ENCODE measurements at places on chromosomes 12 and 14.

- peak; percentile 26 for DNase-seq
Measured at GRCh38 chr14:52351233-52352060, 37.3 kb downstream of the PTGER2 start.

DNA sequence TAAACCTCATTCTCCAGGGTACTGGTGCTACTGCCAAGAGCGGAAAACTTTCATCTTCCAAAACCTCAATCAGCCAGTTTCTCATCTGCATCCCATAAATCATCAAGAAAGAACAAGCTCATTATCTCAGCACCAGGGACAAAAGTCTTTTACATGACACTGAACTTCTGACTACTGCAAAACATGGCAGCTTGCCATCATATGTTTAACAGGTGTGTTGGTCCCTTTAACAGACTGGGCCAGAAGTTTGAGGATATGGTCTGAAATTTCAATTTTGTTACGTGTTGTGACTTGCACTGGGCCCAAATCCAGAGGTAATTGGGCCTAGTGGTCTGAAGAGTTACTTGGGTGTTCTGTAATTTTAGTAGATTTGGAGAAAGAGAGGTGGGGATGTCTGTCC is 305.4 kb upstream of the SEL1L start:
- DNase-seq = no peak

DNA sequence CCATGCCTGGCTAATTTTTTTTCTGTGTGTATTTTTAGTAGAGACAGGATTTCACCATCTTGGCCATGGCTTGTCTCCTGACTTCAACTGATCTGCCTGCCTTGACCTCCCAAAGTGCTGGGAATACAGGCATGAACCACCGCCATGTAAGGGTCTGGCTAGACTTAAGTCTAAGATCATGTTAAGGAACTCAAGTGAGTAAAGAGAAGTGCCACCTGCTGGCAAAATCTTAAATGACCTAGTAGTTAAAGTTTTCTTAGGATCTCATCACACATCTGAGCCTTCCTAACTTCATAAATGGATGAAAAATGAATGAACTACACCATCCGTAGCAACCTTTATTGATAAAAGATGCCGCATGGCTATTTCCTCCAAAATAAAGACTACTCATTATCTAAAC is 1.7 kb upstream of the C12orf56 start:
- peak; percentile 75 for DNase-seq

GRCh38 chr12:80412343-80412953 is 31.6 kb upstream of the PTPRQ start:
- DNase-seq = peak; percentile 75

GRCh38 chr14:91048265-91048664 is 12.2 kb downstream of the RPS6KA5 start:
- no peak for DNase-seq

GRCh38 chr12:24902511-24903328 is 46.2 kb downstream of the BCAT1 start:
- DNase-seq = peak; percentile 47

DNA sequence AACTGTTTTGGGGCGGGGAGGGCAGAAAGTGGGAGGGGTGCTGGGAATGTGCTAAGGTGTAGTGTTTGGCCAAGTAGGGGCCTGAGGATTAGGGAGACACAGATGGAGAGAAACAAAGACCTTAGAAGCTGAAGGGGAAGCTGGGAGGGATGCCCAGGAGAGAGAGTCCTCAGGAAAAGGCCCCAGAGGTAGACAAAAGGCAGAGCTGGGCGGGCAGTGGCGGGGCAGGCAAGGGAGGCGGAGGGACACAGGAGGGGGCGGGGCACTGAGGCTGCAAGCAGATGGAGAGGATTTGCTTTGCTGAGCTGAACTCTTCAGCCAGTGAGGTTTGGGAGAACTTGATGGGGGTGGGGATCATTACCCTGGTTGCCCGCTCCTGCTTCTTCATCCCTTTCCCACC is 2.8 kb downstream of the PTMS start:
- DNase-seq = no peak

- DNase-seq = no peak
Measured at GRCh38 chr12:93803424-93803807, 126.2 kb downstream of the CRADD start.

GRCh38 chr12:28177461-28177860 is 12.8 kb upstream of the CCDC91 start:
- DNase-seq = no peak

DNA sequence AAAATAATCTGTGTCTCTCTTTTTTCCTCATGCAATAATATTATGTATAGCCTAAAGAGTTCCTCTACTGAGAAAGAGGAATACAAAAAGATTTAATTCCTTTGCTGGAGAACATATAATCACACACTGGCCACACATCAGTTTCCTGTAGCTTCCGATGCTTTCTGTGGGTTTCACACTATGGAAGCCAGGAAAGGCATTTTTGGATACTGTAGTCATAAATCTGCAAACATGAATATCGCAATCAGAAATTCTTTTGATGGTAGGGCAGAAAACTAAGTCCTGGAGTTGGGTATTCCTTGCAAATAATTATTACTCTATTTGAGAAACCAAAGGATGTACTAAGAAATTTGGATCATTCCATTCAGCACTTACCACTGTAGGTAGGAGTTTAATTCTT is 260.0 kb downstream of the ACSS3 start:
- DNase-seq = no peak

DNA sequence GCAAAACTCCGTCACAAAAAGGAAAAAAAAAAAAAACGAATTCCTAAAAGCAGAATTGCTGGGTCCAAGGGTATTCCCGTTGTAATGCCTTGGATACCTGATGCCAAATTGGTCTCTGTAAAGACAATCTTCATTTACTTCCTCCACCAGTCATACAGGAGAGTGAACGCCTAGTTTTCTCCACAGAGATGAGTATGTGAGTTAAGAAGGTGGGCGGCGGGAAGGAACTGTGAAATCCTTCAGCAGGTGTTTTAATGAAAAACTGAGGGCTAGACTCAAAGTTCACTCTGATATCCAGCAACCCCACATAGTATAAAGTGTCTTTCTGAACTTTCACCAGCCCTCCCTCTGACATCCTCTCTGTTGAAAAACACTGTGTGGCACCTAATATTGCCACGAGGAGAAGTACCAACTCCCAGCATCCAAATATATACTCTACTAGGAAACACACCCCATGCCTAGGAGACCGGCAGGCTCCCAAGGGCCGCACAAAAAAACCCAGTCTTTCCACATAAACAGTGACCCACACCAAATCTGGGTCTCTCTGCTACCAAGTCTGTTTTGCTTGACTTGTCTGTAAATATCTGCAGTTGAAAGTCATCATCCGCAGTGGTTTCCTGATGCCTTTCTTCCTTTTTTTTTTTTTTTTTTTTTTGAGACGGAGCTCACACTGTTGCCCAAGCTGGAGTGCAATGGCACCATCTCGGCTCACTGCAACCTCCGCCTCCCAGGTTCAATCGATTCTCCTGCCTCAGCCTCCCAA is 30.3 kb upstream of the FOXN3 start:
- DNase-seq = no peak

- DNase-seq = no peak
Measured at GRCh38 chr12:132481345-132481744, 8.6 kb upstream of the FBRSL1 start.

DNA sequence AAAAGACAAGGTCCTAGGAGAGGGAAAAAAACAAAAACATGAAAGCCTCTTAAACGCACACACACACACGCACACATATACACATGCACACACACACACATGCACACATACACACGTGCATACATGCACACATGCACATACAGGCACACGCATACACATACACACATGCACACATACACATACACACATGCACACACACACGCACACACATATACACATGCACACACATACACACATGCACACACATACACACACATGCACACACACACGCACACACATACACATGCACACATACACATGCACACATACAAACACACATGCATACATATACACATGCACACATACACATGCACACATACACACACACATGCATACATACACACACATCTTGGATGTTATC is 78.1 kb upstream of the PPP2R5C start:
- no peak for DNase-seq

DNA sequence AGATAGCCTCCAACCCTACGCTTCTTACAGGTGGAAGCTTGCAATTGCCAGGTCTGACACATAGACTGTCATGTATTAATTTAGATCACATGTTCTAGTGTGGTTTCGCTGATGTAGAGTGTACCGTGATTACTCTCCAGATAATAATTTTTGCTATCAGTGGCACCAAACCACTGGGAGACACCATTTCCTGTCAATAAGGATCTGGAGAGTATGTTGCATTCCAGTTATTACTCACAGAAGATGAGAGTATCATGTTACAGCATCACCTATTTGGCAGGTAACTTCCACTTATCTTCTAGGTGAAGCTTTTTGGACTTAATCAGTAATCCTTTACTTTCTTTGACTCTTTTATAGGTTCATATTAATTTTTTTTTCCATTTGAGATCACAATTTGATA is 147.2 kb downstream of the HELB start:
- DNase-seq = no peak

- DNase-seq = no peak
Measured at GRCh38 chr14:32166029-32166428, 35.8 kb upstream of the RNU6-7 start.

DNA sequence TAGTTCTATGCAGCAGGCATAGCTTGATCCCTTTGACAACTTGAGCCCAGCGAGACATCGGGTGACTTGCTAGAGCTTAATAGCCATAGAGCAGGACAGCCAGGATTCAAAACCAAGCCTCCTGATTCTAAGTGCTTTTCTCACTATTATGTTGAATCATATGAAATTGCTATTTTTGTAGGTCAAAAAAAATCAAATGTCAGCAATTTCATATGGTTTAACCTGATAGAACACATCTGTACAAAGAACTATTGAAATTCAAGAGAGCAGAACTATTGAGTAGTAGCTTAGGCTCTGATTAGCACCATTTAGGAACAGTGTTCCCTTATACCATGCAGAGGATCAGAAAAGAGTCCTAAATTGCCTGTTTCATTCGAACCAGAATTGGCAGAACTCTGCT is 132.0 kb downstream of the EMP1 start:
- DNase-seq = no peak

GRCh38 chr14:66152302-66152701 is 333.9 kb upstream of the CCDC196 start:
- DNase-seq = no peak

All from ACHN (cell line).